ENCODE measurements at places on chromosomes 16 and 17. TPM values are rescaled to one million over a fixed set of nuclear protein-coding genes. Genes with fewer than 3 reads are reported as not detected.
A peak's percentile ranks its signal among the peaks of the same experiment; 100 is the strongest.

DNA sequence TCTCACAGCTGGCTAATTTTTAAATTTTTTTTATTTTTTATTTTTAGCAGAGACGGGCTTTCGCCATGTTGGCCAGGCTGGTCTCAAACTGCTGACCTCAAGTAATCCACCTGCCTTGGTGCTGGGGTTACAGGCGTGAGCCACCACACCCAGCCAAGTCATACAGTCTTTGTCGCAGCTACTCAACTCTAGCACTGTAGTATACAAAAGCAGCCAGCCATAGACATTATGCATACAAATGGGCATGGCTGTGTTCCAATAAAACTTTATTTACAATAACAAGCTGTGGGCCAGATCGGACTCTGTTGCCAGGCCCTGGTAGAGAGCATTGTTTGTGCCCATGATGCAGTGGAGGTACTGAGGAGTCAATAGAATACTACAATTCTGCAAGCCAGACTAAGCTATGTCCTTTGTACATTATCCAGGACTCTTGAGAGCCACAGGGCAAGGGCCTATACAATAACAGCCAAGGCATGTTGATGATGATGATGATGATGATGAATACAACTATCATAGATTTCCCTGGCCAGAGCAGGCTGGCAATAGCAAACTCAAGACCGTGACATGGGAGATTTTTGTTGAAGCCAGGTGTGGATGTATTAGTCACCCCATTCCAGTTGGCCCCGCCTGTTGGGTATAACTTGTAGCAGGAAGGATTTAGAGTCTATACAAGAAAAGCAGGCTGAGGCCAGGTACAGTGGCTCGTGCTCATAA lies 101.8 kb downstream of the MYH11 start:
- no peak for DNase-seq

DNA sequence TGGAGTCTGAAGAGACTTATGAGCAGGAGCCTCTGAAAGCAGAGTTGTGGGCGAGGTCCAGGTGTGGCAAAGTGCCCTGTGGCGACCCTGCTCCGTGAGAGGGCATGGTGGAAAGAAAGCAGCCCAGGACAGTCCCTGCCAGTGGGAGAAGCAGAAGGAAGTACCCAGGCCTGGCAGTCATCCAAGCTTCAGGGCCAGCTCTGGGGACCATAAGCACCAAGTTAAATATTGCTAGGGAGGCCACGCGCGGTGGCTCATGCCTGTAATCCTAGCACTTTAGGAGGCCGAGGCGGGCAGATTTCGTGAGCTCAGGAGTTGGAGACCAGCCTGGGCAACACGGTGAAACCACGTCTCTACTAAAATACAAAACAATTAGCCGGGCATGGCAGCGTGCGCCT lies 4.9 kb upstream of the ASGR1 start:
- DNase-seq = peak; percentile 42

DNA sequence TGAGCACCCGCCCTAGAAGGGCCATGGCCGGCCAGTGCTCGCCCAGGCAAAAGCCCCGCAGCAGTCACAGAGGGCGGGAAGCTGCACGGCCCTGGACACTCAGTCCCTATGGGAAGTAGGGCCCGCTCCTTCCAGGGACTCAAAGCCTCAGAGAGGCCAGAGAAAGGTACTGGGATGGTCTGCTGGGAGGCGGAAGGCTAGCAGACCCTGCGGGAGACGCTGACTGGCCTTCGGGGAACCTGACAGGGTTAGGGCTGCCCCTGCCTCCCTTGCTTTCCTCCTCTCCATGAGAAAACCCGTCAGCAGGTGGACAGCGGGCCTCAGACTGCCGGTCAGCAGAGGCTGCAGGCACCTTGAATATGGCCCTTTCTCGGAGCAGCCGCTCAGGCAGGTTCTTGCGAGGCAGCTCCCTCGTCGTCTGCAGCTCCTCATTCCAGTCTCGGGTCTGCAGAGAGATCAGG lies 11.5 kb downstream of the CLUH start:
- peak; percentile 6 for DNase-seq

- DNase-seq = peak; percentile 75
Measured at GRCh38 chr17:28716740-28717577, 709 bp downstream of the RAB34 start.

DNA sequence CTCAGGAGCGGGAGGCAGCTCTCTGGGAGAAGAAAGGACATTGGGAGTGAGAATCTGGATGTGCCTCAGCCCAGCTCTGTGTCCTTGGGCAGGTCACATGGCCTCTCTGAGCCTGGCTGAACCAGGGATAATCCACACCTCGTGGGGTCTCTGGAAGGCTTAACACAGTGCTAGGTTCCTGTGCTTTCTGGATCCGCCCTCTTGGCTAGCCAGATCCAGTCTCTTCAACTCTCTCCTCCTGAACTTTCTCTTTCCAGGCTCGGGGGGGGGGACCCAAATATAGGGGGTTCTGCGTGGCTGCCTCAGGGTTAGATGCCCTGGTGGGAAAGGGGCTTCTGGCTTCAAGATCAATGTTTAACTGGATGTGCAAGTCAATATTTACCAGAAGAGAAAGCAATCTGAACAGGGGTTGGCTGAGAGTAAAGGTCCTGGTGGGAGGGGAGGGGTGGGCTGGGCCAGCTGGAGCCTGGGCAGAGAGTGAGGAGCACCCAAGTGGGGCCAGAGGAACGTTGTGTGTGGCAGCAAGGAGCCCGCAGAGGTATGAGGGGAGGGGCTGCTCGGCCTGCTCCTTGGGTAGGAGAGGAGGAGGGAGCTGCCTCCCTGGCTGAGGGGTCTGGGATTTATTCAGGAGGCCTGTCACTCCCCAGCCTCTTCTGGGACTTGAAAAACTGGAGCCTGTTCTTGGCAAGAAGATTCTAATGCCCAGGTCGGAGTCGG lies at the start of gene SERPINF2:
SERPINF2 (plus strand) TSS at position 501 of the 717 bp plus-strand sequence. CDS start 2,125 bp downstream, outside the sequence.
- DNase-seq = peak; percentile 39

Gene PRAC1
- not detected for total RNA-seq

Gene GAN
- 10.6 TPM for total RNA-seq

Gene TAC4
- total RNA-seq = not detected

Gene KRT16
- not detected for total RNA-seq

Data from ovary (tissue), 10 donors.